Activated T-cell treated with anti-CD3 and anti-CD28 coated beads, Interleukin-2, amount 50 U/mL, for 24 hours (primary cell): ENCODE measurements at places on chromosomes 7 and 10.

- DNase-seq, result no peak
These were observed 54.8 kb upstream of the TM9SF3 start for GRCh38 chr10:96641396-96642295.

GRCh38 chr7:151802469-151802846 is 74.5 kb downstream of the PRKAG2 start:
- DNase-seq, result no peak

DNA sequence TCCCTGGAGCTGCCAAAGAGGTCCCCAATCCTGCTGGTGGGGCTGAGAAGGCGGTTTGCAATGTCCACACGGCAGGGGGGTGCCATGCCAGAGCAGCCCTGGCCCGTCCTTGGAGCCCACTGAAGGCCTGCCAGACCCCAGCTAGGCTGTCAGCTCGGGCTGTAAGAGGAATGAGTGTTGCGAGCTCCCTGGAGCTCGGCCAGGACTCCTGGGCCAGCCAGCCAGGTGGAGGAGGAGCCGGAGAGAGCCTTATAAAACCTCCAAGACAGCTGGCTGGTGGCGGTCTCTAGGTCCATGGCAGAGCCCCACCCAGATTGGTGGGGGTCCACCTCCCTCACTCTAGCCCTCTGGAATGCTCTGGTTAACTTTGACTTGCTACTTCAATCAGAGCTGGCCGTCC is 55.1 kb upstream of the CALN1 start:
- DNase-seq, result no peak

DNA sequence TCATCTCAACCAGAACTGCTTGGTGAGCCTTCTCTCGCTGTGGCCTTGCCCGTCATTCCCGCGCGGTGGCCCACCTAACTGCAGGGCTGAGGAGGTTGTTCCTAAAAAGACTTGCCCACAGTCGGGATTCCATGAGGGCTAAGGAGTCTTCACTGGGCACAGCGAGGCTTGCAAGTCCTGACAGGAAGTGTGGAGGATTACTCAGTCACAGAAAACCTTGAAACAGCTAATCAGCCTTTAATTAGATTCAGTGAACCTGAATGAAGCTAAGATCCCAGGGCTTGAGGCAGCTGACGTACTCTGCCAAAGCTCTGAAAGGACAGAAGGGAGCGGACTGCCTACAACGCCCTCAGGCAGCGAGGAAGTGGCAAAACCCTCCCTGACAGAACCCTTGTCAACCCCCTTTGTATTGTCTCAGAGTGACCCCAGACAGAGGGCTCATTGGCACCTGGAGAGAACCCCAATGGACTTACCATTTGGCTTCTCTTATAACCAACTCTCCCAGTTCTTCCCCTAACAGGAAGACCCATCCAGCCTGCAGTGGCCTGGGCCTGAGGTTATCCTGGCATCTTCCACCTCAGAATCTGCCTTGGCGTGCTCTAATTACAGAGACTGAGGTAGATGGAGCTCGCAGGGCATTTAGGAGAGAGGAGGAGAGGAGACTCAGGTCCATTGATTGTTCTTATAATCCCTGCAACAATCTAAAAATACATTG is 2.5 kb upstream of the LAMB4 start:
- DNase-seq, result no peak

DNA sequence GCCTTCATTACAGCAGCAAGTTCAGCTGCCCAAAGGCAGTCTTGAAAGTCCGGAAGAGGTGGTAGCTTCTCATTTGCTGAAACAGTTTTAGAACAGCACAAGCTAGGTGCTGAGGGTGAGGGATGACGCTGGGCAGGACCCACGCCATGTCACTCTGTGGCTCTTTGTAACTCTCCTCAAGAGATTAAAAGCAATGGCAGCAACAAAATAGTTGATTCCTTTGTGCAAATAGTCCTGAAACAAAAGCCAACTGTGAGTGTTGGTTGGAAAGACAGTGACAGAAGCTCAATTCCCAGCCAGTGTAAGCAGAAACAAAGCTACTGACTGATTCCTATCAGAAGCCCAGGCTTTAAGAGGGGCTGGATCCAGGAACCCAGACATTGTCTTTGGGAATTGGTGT is 47.6 kb upstream of the AQP1 start:
- DNase-seq, result no peak

GRCh38 chr7:33298848-33299247 is 169.5 kb downstream of the BBS9 start:
- DNase-seq, result no peak

- no peak for DNase-seq
These were observed 621.2 kb upstream of the NRP1 start for GRCh38 chr10:33955676-33956075.

DNA sequence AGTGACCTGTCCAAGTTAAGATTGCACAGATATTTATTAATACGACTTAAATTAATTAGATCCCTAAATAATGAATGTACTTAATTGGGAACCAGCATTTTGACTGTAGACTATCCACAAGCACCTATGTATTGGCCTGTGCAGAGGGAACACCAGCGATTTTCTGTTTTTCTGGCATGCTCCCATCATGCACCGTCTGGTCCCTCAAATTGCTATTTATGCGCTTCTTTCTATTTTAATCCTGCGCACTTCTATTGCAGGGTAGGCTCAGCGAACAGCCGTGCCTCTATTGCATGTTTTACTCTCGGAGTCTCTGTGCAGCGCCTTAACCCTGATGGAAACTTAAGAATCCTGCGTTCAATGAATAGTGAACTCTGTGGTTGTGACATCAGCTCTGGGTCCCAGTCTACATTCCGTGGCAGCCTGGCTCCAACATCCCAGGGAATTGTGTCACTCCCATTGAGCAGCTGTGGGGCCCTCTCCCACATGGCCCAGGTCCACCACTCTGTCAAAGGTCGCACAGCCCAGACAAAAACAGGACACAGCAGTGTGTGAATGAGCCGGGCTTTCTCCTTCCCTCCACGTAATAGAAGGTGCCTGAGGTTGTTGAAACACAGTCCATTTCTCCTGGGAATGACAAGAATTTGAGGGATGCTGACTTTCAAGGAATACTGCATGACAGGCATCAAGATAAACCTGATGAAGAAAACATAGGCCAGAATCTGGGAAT is 239.7 kb upstream of the KLF6 start:
- DNase-seq, result no peak

DNA sequence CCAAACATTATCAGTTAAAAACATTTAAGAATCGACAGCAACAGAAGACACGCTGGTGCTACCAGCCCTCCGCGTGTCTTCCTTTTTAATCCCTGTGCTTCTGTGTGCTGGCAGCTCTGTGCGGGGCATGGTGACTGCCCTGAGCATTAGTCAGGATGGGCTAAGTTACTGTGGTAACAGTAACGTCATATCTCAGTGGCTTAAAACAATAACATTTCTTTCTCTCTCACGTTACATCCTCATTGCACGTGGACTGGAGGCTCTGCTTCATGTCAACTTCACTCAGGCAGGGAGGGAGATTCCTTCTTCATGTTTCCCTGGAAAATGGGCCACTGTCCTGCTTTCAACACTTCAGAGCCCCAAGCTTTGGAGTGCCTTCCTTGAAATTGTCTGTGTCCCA is 378.5 kb downstream of the CCSER2 start:
- no peak for DNase-seq

DNA sequence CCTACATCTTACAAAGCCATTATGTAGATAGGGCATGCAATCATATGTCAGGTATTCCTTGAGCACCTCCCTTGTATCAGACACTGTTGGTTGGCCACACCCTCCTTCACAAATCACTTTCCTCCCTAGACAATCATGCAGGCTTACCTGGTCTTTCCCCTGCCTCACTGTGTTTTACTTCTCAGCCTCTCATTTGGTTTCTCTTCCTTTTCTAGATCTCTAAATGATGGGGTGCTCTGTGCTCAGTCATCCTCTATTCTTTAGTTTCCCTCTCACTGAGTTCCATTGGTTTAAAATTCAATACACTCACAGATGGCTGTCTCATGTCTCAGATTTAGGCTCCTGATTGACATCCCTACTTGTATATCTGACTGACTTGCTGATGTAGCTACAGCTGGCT is 31.4 kb downstream of the ANK3 start:
- no peak for DNase-seq
